IPS-NIHi11 (cell line): ENCODE measurements at places on chromosomes 7 and 10.

DNA sequence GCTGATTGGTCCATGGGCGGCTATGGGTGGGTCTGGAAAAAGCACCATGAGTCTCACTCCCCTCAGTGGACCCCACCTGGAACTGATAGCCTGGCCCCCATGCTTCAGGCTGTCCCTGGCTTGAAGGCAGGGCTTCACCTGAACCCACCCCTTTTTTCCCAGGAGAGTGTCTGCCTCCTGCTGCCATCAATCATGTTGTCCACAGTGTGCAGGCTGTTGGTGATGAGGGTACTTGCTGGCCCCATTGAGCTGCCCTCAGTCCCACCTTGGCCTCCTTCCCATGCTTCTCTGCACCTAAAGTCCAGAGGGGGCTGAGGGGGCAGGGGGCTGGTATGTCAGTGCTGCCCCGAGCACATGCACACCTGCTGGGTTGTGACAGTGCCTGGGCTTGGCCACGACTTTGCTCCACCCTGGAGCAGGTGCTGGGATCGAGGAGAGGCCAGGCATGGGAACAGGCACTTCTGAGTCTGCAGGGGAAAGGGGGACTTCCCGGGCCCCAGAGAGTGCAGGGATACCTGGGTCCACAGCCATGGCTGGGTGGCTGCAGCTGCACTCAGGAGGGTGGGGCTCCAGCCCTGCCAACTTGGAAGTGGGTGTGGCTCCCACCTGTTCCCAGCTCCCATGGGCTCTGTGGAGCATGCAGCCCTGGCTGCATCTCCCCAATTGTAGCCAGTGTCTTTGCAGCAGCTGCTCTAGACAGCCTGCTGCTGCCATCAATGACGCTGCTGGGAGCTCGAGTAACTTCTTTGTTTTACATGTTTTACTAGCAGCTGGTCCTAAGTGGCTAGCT, 56.9 kb downstream of the ADK start:
- peak; percentile 55 for DNase-seq

GRCh38 chr7:106089647-106090046, 22.5 kb downstream of the SYPL1 start:
- no peak for DNase-seq

GRCh38 chr7:148852272-148852671, 31.8 kb downstream of the EZH2 start:
- DNase-seq = no peak

GRCh38 chr7:24192691-24193090, 91.3 kb upstream of the NPY start:
- no peak for DNase-seq
